ENCODE measurements at places on chromosomes 3 and 15.

DNA sequence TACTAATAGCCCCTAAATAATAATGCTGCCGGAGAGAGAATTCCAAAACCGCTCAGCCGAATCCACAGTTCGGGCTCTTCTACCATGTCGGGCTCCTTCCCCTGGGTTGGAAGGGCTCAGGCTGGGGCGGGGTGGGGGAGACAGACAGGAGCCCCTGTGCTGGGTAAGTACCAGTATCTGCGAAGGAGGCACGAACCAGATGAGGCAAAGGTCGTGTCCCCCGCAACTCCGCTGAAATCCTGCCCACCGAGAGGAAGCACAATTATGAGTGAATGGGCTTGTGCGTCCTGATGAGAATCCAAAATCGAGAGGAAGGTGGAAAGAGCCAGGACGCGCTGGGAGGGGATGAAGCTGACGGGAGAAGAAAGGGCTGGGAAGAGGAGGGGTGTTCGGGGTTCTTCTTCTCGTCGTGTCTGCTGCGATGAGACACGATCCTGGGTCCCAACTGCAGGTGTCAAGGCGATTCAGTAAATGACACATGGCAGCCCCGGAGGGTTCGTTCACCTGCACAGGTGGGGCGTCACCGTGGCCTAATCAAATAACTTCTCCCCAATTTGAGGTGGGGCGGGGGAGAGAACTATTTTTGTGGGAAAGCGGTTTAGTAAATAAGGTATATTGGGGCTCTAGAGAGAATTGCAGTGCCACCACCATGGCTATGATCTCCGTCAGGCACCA lies 707 bp upstream of the FAM81A start:
- DNase-seq, result no peak

DNA sequence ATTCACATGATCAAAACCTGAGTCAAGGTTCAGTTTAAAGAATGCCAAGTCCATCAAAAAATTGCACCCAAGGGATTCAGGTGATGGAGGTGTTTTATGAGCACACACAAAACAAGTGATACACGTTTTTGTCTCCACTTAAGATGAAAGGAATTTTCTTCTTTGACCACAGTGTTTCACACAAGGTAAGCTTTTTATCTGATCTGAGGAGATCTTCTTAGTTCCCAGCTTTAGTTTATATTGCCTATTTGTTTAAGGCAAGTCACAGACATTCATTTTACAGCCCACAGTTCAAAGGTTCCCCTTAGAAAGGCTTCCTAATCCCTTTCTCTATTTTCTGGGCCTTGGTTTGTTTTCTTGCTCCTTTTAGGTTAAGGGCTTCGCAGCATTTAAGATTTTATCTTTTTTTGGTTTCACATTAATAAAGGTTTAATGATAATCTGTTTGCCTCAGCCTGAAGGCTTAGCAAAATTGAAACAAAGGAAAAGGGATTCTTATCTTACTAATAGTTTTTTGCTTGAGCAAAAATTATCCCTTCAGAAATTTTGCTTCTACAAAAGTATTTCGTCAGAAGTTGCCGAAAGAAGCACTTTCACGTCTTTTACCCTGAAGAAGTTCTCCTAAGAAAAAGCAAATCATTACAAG lies 420.5 kb upstream of the NAALADL2 start:
- no peak for DNase-seq

GRCh38 chr15:29376590-29376989 lies 107.0 kb upstream of the NSMCE3 start:
- DNase-seq, result no peak

- no peak for DNase-seq
Measured at GRCh38 chr15:77481670-77482069, 61.0 kb downstream of the HMG20A start.

DNA sequence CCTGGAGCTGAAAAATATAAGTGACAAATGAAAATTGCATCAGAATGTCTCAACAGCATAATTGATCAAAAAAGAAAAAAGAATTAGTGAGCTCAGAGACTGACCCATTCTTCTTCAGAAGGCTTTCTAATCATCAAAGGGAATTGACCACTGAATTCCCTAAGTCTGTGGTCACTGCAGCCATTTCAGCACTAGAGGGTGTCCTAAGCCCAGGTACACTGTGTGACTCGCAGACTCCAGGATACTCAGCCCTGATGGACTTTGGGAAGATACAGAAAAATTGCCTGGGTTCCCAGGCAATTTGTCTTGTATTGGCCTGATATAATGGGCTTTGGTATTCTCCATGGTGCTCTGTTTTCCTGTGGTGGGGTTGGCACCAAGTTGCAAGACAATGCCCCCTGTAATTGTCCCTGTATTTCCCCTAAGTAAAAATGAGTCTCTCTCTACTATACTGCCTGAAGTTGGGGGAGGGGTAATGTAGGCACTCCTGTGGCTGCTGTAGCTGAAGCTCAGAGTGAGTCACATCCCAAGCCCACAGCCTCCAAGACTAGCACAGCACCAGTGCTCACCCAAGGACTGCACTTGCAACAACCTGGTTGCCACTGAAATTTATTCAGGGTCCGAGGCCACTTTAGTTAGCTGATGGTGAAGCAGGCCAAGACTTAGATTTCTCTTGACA lies 256.0 kb upstream of the STAC start:
- no peak for DNase-seq

GRCh38 chr3:178137206-178137605 lies 399.0 kb upstream of the KCNMB2 start:
- DNase-seq, result no peak

DNA sequence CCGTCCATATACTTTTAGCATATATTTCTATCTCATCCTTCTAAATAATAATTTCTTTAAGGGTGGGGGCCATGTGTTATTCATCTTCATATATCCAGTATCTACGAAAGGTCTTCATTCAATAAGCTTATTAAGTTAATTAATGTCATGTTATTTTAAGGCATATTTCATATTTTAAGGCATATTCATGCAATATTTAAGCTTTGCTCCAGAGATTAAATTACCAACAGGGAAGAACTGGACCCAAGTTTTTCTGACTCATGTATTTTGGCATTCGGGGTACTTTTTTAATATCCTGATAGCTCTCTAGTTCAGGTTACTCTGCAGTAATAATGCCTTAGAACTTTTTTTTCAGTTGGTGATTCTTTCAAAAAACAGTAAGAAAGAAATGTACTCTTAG lies 27.4 kb downstream of the PHC3 start:
- DNase-seq, result no peak

- no peak for DNase-seq
Measured at GRCh38 chr3:78988324-78988723, 779.5 kb downstream of the ROBO1 start.

DNA sequence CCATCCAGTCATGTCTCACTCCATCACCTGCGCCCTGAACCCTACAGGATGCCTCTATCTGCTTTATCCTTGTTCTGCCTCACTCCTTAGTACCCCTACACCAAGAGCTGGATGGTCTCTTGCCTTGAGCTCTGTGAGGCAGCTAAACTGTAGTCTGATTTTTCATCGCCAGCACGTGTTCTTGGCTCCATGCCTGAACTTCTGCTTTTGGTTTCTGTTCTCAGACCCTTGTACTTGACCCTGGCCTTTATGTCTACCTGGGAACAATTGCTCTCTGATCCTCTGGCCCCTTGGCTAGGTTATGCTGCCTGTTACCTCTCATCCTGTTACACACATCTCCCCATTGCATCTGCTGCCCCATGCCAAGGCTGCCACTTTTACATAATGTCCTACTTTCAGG lies 318.0 kb upstream of the LMCD1 start:
- no peak for DNase-seq

DNA sequence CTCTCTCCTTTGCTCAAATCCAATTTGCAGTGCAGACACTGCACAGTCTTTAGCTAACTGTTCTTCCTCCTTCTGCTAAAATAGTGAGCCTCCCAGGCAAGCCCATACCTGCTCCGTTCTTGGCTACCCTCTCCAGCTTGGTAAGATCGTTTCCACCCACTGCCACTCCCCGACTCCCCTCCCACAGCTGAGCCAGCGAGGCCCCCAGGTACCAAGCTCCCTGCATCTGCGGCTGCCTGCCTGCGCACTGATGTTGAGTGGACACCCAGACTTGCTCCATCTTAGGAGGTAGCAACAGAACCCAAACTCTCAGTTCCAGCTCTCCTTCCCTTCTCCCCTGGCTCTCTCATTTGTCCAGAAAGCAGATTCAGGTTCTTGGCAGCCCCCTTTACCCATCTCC lies 7.9 kb upstream of the TNK2 start:
- no peak for DNase-seq

GRCh38 chr15:79010278-79010677 lies 65.4 kb upstream of the CTSH start:
- no peak for DNase-seq

GRCh38 chr15:77418966-77419835 lies 703 bp downstream of the PEAK1 start:
- DNase-seq, result peak; percentile 46

GRCh38 chr3:26623419-26624208 lies 1.0 kb downstream of the LRRC3B start:
- DNase-seq, result no peak

GRCh38 chr3:153639631-153640030 lies 477.6 kb downstream of the RAP2B start:
- no peak for DNase-seq

GRCh38 chr15:52018244-52018643 lies 775 bp upstream of the MAPK6 start:
- no peak for DNase-seq

DNA sequence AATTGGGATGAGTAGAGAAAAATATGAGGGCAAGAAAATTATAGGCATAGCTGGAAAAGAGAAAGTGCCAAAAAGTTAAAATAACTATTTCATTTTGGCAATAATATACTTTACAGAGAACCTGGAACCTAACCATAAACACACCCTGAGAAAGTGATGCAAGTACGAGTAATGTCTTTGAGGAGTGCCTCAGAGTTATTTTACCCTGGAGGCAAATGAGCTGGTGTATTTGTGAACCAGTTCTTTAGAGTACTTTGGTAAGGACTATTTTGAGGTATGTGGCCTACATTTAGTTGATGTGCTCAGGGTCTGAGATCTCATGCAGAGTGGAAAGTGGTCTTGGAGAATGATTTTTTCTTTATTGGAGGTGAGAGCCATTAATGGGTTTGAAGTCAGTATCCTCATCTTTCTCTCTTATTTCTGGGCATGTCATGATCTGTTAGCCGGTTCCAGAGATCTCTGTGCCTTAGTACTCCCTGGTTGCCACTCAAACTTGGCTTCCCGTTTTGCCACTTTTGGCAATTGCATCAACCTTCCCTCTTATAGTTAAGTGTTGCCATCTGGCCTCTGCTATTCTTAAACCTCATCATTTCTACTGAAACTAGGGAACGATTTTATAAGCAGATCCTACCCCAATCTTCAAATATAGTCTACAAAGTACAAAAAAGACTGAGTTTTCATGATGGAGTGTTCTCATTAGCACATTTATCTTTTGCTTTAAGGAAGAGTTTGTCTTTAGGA lies 145.7 kb downstream of the EPHA6 start:
- DNase-seq, result no peak

DNA sequence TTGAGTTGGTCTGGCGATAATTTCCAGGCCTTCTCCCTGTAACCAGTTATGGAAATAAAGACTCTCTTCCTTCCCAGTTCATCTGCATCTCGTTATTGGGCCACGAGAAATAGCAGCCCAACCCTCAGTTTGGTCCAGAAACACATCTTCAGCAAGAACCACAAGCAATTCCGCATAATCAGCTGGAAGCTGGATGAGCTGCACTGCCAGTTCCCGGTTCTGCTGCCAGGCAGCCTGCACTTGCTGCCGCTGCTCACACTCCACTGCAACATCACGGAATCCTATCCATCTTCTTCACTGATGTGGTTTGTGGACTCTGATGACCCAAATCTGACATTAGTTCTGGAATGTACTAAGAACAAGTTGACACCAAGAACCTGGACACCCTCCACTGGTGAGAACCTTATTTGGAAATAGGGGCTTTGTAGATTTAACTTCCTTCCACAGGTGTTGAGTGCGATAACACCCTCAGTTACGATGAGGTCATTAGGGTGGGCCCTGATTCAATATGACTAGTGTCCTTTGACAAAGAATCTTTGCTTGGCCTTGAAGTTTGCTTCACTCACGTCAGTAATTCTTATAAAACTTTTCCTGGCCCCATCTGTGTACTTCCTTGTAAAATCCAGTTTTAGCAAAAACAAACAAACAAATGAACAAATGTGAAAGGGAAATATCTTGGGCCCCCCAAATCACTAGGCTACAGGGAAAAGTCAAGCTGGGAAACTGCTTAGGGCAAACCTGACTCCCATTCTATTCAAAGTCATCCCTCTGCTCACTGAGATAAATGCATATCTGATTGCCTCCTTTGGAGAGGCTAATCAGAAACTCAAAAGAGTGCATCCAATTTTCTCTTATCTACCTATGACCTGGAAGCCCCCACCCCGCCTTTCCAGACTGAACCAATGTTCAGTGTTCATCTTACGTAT lies 221.9 kb upstream of the PROK2 start:
- DNase-seq, result no peak

- DNase-seq, result no peak
Measured at GRCh38 chr3:134087060-134087974, 57.6 kb upstream of the SLCO2A1 start.

GRCh38 chr15:37086521-37086920 lies 13.8 kb downstream of the MEIS2 start:
- DNase-seq, result no peak

DNA sequence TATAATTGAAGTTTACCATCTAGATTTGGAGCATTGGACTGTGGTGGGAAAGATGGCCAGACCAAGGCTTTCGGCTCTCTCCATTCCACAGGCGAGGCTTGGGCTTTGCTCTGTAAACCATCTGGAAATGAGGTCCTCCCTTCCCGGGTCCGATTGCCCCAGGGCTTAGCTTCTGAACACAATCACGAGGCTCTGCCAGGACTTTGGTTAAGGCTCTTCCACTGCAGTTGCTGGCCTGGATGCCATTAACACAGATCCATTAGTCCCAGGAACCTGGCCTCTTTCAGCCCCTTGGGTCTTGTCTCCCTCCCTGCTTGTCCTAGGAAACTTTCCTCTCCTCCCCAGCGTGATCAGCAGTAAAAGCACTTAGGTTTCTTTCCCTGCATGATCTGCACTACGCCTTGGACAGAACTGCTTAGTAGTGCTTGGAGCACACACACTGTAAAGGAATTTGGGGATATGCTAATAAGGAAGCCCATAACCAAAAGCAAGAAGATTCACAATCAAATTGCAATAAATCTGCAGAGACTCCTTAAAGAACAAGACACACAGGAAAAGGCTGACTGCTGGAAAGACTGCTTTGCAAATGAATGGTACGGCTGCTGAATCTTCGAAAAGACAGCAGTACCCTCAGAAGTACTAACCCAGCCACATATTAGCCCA lies 154.3 kb downstream of the ECT2 start:
- DNase-seq, result no peak

DNA sequence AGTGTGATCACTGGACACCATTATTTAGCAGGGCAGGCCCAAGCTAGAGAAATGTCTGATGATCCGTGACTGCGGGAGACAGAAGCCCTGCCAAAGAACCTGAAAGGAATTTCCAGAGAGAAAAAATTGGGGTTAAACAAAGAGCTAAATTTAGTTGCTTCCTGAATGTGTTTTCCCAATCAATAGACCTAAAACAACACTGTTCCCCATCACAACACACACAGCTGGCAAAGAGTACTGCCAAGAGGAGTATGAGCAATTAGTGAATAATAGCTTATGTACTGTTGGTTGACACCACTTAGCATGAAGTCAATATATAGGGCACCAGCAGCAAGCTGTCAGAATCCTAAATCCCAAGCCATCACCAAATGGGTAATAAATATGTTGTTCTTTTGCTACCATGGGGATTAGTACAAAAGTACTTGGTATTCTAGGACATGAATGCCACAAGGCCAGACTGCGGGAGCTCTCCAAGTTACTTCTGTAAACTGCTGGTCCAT lies 35.7 kb downstream of the CLK3 start:
- no peak for DNase-seq

All from effector CD8-positive, alpha-beta T cell (primary cell).